ENCODE measurements at places on chromosomes 1 and 21.

- peak; percentile 50 for DNase-seq
Observed at GRCh38 chr1:25780318-25781129, 19.5 kb upstream of the SELENON start.

DNA sequence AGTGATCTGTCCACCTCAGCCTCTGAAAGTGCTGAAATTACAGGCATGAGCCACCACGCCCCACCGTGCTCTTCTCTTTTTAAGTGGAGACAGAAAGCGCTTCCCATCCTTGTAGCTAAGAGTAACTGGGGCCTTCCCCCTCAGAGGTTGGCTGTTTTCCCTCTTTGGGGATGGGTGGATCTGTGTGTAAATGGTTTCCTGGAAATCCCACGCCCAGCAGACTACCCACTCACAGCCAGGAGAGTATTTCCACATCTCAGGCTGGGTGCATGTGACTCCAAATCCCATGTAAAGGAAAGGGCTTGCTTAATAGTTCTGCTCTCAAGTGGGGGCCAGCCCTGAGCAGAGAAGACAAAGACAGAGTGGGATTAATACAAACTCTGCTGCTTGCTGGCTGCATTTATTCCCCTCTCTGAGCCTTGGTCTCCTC is 19.6 kb upstream of the TCEA3 start:
- DNase-seq, result no peak

DNA sequence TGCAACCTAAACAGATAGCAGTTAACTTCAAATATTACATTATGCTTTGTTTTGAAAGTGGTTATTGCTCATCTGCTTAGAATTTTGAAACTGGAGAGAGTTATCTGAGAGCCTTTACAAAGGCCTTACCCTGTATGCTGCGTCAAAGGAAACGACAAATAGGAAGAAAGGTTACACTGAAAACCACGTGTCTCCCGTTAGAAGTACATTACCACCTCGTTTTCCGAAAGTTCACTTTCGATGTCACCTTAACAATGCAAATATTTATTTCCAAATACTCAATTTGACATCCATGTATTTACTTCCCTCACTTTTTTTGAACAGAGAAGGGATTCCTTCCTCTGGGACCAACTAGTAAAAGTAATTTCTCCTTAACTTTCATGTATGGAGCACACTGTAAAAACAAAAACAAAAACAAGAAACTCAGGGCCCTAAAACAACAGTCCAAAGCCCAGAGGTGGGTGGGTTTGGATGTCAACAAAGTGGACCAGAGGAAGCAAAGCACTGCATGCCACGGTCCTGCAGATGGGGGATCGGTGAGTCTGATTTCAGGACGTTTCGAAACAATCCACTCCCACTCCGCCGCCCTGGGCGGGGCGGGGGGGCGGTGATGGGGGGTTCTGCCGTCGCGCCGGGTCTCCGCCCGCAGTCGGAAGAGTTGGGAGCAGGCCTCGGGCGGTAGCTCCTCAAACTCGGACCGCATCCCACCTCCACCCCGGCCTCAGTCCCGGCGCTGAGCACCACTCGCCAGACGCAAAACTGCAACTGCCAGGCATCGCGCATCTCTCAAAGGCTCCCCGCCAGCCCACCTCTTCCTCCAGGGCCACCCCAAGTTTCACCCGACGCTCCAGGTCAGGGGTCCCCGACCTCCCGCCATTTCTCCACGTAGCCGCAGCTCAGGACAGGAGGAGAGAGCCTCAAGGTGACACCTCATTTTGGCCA is 841 bp downstream of the ADSS2 start:
- DNase-seq, result peak; percentile 48

DNA sequence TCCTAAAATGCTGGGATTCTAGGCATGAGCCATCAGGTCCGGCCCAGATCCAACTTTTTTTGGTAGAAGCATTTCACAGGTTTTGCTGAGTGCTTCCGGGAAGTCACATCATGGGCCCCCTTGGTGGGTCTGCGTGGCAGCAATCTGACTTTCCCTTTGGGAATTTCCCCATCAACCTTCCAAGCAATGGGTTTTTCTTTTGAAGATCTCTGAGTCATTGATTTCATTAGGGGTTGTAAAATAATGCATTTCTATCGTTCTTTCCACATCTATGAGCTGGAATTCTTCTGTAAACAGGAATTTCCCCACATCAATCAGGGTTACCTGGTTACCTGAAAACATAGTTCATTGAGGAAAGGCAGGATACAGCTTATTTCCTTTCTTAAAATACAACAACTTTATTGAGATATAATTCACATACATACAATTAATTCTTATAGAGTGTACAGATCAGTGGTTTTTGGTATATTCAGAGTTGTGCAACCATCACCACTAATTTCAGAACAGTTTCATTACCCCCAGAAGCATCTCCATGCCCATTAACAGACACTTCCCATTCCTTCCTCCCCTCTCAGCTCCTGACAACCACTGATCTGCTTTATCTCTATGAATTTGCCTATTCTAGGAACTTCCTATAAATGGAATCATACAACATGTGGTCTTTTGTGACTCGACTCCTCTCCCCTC is 9.9 kb upstream of the ZBTB17 start:
- no peak for DNase-seq

DNA sequence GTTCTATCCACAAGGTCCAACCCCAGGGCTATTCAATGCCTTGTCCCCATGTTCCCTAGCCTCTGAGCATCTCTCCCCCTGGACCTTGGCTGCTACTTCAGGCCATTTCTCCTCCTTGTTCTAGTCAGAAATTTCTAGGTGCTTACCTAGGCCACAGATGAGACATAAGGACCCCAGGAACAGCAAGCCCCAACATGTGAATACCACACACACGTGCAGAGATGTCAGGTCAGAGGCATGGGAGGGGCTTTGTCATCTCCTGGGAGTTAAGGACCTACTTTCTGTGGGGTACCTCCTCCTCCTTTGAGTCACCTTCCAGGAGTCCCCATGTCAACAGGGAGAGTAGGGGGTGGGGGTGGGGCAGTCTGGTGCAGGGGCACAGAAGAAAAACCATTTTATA is 7.1 kb upstream of the RGS16 start:
- DNase-seq, result no peak

- DNase-seq, result no peak
Observed at GRCh38 chr1:203056516-203056915, 29.3 kb downstream of the MYOG start.

DNA sequence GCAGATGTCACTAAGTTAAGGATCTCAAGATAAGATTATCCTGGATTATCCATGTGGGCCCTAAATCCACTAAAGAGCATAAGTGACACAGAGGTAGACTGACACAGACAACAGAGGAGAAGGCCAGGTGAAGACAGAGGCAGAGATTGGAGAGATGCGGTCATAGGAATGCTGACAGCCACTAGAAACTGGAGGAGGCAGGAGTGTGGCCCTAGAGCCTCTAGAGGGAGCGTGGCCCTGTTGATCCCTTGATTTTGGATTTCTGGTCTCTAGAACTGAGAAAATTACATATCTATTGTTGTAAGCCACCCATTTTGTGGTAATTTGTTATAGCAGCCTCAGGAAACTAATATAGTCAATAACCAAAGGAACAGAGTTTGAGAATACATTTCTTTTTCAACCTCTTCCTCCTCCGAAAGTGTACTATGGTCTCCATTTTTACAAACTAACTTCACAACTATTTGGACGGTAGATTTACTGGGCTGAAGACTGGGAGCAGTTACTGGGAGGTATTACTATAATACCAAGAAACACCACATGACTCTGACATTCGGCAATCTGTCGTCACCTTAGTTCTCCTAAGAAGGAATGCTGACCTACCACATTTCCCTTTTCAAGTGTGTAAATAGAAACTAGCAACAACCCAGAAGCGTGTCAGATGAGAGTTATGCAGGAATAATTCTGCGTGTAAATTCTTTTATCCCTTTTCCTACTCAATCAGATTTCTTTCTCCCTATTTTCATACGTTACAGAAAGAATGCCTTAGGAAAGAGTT is 116.0 kb upstream of the ZNHIT6 start:
- DNase-seq, result no peak

DNA sequence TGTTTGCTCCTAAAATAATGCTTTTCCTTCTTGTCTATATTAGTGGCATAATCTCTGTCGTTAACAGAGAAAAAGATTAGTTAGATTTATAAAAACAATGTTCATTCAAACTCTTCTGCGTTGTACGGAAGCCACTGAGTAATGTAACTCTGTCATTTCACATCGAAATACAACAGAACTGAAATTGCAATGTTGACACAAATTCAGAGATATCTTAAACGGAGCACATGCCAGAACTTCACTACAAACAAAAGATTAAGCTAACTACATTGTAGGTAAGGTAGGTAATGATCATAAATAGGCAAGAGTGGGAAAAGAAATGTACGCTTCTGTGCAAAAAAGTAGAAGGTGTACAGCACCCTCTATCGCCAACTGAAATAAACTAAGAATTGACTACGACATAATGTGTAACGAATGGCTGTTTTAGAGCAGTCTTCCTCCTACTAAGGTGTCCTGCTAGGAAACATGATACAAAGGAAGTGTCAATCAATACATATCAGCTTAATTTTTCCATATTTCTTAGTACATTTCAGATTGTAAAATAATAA is 56.6 kb downstream of the PCNX2 start:
- no peak for DNase-seq

DNA sequence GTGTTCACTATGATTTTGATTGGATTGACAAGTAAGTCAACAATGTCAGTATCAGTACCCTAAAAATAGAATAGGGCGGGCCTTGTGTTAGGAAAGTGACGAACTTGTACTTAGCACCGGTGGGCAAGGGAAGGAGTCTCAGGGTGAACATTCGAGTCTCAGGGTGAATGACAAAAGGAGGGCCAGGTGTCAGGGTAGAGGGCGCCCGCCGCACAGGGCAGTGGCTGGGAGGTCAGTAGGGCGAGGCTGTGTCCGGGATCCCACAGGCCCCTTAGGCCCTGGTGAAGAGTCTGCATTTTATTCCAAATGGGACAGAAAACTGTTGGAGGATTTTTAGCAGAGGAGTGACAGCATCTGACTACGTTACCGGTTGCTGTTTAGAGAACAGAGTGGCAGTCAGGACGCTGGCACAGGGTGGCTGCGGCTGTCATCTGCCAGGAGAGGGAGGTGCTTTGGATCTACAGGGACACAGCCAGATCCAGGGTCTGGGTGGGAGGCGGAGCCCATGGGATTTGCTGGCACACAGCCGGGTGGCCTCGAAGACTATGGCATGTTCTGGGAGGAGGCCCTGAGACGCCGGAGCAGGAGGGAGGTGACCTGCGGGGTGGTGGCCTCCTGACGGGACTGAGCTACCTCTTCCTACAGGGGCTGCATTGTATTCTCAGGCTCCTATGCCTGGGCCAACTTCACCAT is 11.0 kb downstream of the AGTRAP start:
- DNase-seq, result no peak

- no peak for DNase-seq
Observed at GRCh38 chr21:18117176-18117575, 127.5 kb upstream of the CHODL start.

- no peak for DNase-seq
Observed at GRCh38 chr21:36663033-36663855, 35.7 kb upstream of the SIM2 start.

DNA sequence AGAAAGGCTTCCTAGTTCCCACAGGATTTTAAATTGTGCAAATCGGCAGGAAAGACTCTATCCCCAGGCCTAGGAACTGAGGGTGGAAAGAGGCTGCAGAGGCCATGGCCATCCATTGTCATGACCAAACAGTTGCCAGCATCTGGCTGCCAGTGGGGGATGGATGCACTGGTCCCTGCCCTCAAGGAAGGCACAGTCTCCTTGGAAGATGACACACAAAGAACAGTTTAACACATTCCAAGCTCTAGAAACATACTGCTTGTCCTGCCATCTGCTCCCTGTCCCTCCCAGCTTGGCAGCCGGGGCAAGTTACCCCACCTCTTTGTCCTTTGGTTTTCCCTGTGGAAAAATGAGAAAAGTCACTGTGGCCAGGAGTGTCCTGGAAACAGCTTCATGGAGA is 83.2 kb downstream of the BCAR3 start:
- no peak for DNase-seq

DNA sequence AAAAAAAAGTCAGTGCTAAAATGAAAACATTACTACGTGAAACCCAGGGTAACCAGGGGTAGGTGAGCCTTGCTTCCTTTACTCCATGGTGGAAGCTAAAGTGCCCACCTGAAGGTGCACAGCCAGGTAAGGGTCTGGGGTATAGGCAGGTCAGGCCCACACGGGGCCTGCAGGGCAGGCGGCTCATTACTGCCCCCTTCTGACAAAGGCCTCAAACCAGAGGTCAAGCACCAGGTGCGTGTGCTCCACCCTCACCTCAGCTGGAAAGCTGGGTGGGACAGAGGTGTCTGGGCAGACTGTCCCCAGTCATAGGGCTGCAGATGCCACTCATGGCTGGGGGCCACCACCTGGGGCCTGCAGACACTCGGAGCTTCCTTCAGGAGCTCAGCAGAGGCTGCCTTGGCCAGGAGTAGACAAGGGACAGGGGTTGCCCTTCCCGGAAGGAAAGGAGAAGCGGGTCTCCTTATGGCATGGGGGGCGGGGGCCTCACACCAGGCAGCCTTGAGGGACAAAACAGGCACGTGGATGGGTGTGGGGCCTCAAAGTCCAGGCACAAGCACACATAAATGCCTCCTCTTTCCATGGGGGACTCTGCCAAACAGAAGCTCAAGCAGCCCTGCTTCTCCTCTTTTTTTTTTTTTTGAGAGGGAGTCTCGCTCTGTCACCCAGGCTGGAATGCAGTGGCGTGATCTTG is 36.2 kb downstream of the ACOT7 start:
- no peak for DNase-seq

- no peak for DNase-seq
Observed at GRCh38 chr1:89310505-89310904, 37.8 kb upstream of the GBP5 start.

Data from SK-N-DZ (cell line).